ENCODE measurements at places on chromosomes 12 and 14.

DNA sequence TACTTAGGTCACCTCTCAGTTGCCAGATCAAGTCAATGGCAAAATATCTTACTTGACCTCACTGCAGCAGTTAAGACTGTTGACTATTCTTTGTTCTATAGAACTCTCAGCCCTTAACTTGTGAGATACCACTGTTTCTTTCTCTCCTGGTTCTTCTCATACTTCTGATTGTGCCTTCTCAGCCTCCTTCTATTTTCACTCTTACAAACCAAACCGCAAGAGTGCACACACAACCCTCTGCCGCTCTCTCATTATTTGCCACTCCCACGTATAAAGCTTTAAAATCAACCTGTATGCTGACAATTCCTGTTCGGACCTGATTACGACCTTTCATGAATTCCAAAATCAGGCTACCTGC lies 4.5 kb downstream of the E2F7 start:
- DNase-seq: no peak

DNA sequence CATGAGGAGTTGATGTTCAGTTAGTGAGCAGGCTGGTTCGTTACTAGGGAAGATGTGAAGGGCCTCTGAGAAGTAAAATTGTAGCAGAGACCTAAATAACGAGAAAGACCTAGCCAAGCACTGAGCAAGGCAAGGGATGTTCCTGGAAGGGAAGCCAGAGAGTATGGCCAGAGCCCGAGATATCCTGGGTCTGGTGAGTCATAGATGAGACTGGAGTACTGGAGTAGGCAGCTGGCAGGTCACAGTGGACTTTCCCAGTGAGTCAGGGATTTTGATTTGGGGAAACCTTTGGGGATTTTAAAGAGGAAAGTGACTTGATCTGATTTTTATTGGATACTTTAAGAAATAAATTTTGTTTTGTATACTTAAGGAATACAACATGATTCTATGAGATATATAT lies 369.0 kb downstream of the DIO2 start:
- DNase-seq: no peak

GRCh38 chr14:33271891-33272290 lies 333.2 kb downstream of the NPAS3 start:
- no peak for DNase-seq

DNA sequence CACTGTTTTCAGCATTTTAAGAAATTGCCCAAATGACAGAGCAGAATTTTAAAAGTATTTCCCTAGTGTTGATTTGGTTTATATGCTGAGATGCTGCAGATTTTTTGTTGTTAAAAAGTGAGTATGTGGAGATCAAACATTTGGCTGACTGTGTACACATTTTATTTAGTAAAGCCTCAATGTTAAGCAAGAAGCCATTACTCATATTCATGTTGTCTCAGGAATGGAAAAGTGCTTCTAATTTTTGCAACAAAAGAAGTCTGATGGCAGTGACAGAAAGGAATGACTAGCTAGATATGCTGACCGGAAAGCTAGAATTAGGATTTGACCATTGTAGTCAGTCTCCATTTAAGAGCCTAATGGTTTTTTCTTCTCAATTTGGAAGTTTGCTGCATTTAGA lies 22.5 kb downstream of the SLC38A6 start:
- no peak for DNase-seq

DNA sequence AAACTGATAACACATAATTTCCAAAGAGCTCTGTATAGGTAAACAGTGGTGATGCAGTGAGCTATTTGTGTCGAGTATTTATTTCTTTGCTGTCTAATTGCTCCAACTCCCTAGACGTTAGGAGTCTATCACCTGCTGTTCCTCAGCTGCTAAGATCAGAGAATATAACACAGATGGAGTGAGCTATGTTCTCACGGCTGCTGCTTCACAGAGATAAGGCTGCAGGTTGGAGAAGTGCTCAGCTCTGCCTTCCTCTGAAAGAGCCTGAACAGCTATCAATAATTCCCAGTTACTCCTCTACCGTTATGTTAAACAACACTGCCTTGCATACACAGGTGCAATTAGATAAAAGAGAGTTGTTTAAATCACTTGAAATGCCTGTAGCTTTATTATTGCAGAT lies 103.2 kb upstream of the MDGA2 start:
- no peak for DNase-seq

- DNase-seq: no peak
Measured at GRCh38 chr12:116490471-116490870, 68.7 kb upstream of the MAP1LC3B2 start.

- DNase-seq: no peak
Measured at GRCh38 chr12:84277986-84278385, 634.6 kb downstream of the SLC6A15 start.

DNA sequence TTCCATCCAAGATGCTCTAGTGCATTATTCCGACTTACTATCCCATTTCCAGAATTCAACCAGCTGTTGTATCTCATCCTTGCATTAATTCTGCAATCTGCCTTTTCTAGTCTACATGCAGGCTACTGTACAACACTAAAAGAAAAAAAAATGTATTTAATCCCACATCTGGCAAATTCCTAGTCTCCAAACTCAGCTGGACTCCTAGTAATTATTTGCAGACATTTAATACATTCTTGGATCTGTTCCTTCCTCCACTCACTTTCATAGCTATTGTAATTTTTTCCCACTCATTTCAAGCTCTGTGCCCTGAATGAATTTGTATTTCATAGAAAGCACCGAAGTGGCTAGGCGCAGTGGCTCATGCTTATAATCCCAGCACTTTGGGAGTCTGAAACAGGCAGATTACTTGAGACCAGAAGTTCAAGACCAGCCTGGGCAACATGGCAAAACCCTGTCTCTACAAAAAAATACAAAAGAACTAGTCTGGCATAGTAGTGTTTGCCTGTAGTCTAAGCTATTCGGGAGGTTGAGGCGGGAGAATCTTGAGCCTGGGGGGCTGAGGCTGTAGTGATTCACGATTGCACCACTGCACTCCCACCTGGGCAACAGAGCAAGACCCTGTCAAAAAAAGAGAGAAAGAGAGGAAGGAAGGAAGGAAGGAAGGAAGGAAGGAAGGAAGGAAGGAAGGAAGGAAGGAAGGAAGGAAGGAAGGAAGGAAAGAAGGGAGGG lies 39.5 kb upstream of the YAF2 start:
- DNase-seq: no peak

DNA sequence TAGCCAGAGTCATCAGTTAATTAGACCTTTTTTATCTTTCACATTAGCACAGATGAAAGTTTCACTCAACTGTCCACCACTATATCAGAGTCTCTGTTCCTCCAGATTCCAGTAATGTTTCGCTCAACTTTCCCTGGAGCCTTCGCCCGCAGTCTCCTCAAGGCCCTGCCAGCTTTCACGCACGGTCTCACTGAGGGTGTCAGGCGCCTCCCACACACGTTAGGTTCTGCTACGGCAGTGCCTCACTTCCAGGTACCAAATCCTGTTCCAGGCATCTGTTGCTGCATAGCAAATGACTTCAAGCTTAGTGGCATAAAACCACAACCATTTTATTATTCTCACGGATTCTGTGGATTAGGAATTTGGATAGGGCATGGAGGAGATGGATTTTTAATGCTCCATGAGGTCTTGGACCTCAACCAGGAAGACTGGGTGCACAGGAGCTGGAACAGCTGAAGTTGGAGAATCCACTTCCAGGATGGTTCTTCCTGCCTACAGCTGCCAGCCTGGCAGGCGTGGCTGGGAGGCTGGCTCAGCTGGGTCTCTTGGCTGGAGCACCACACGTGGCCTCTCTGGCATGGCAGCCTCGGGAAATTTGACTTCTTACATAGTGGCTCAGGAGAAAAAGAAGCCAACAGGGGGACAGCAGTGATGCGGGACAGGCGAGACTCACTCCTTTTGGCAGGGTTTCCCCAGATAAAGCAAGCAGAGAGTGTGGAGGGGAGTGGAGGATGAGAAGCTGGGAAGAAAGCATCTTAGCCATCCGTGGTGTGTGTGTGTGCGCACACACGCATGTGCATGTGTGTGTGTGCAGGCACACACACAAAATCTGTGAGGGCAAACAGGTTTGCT lies 21.3 kb upstream of the BCDIN3D start:
- DNase-seq: no peak

DNA sequence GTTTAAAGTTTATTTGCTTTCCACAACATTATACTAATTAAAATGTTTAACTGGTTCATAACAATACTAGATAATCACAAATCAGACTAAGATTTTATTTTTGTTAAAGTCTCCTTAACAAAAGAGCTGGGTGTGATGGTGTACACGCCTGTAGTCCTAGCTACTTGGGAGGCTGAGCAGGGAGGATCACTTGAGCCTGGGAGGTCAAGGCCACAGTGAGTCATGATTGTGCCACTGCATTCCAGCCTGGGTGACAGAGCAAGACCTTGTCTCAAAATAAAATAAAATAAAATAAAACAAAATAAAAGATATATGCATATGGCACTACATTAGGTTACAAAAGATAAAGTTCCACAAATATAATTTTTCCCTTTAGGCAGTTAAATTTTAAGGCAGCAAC lies 5.6 kb downstream of the MIS18BP1 start:
- DNase-seq: no peak

GRCh38 chr12:42486407-42486806 lies 103.1 kb downstream of the PRICKLE1 start:
- DNase-seq: no peak

GRCh38 chr14:58401587-58401986 lies 5.9 kb downstream of the TOMM20L start:
- no peak for DNase-seq

GRCh38 chr14:23537351-23538049 lies 14.1 kb downstream of the ZFHX2 start:
- no peak for DNase-seq

- DNase-seq: no peak
Measured at GRCh38 chr14:72512281-72512680, 381.6 kb downstream of the DPF3 start.

- no peak for DNase-seq
Measured at GRCh38 chr14:39303115-39303514, 69.4 kb downstream of the MIA2 start.

GRCh38 chr14:65243766-65244442 lies 141.6 kb upstream of the MAX start:
- no peak for DNase-seq
